NCI-H2029 (cell line): ENCODE measurements at places on chromosomes 7 and 10.

DNA sequence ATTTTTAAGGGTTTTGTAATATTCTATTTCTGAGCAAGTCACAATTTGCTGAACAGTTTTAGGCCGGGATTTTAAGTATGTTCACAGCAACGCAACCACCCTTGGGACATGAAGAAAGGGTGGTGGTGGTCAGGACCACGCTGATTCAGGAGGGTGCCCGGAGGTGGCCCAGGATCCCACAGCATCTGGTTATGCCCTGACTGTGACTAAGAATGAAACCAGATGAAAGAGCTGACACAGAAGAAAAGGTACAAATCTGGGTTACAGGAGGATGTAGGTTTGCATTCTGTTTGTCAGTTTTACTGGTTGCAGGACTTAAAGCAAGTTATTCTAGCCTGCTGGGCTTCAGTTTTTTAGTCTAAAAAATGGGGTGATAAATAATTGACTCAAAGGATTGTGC, 279.7 kb downstream of the CCSER2 start:
- DNase-seq, result no peak

DNA sequence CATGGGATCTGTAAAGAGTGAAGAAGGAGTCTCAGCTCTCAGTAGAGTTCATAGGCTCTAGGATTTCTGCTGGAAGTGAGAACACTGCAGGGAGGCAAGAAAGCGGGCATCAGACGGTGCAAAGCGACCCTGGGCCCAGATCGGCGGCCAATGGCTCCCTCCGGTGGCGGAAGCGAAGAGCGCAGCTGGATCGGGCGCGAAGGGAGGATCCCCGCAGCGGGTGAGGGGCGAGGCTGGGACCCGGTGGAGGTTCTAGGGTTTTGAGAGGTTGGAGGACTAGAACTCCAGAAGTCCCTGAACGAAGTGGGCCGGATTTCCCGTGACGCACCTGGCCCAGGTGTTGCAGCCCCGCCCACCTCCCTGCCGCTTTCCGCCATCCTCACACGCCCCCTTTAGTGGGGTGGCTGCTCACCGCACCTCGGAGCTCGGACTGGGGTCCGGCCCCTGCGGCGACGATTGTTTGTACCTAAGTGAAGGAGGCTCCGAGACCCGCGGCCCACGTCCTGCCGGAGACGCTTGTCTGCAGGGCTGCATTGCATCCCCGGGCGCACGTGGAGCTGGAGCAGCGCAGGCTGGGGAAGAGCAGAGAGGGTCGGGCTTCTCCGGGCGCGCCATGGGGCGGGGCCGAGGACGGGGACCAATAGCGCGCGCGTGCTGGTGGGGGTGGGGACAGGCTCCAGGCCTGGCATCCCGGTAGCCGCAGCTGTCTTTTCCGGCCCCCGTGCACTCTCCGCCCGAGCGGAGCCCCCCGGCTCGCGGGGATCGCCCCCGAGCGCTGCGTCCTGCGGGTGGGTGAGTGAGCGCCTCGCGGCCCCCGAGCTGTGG, at the start of gene SLC12A9:
TSS of gene SLC12A9 (plus strand) at position 666 of the 825 bp plus-strand sequence. CDS start 1,485 bp downstream, outside the sequence.
- DNase-seq, result peak; percentile 89

DNA sequence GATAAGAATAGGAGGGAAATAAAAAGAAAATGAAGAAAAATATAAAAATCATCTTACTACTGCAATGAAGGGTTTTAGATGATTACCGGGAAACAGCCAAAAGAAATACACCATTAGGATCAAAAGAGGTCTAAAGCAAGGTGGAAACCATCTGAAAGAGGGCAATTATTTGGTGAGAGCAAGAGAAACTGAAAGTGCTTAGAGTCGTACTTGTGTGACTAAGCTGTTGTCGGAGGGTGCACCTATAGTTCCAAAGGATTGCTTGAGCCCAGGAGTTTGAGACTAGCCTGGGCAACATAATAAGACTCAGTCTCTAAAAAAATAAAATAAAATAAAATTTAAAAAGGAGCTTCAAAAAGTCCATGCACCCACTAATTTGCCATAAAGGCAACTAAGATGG, 169.5 kb downstream of the DKK1 start:
- no peak for DNase-seq

DNA sequence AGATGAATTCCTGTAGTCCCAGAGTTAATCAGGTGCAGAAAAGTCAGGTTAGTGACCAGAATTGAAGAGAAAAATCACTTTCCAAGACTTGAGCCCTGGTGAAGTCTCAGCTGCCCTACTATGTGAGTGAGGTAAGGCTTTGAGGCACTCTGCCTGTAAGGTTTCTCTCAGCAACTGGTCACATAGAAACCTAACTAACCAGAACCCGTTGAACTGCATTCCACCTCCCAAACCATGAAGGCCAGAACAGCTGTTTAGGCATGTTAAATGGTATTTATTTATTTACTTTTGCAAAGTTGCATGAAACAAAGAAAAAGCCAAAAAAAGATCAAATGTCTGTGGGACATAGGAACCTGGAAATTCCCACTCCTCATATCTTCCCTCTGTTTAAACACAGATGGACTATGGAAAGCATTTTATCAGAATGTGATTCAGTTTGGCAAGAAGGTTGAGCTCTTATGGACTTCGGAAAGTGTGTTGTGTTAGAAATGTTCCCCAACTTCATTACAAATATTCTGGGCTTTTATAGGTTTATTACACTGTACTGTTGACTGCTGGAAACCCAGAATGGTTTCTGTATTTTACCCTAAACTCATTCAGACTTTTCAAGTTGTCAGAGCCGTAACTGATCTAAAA, 12.8 kb upstream of the GPR85 start:
- DNase-seq, result no peak

GRCh38 chr10:93701866-93702209, 554 bp downstream of the FRA10AC1 start:
- DNase-seq, result no peak

DNA sequence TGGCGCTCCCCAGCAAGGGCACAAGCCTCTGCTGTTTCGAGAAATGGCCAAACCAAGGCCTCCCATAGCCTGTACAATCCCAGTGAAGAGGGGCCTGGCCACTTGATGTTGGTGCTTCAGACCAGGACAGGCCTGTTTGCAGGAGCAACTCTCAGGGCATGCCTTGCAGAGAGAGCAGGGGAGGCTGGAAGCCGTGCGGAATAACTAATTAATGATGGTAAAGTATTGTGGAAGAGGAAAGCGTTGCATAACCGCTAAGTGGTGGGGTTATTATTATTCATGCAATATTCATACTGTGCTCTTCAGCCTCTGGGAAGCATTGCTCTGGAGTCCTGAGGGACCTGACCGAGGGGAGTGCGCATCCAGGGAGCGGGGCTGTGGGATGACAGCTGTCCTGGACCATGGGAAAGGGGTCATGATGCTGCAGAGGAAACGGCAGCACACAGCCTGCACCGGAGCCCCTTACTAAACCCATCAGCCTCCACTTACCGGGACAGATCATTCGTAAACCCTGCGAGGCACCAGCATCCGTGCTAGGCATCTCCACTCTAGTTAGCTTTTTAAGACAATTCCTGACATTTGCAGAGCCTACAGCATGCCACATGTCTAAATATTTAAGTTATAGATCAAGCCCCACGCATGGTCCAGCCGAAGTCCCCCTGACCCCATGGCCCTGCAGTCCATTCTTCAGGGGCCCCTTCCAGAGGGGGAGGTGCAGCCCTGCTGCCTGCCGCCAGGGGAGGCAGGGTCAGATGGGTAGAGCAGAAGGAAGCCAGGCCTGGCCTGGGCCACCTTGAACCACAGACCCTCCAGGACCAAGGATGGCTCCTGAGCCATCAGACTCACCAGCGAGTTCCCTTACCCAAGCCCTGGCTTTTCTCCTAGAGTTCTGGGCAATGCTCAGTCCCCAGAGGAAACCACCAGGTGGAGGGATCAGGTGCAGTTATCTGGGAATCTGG, 11.6 kb downstream of the TMEM273 start:
- DNase-seq, result no peak

GRCh38 chr10:120262857-120263547, 194.0 kb upstream of the PLPP4 start:
- DNase-seq, result no peak

GRCh38 chr7:158257001-158257400, 330.6 kb downstream of the PTPRN2 start:
- DNase-seq, result no peak

DNA sequence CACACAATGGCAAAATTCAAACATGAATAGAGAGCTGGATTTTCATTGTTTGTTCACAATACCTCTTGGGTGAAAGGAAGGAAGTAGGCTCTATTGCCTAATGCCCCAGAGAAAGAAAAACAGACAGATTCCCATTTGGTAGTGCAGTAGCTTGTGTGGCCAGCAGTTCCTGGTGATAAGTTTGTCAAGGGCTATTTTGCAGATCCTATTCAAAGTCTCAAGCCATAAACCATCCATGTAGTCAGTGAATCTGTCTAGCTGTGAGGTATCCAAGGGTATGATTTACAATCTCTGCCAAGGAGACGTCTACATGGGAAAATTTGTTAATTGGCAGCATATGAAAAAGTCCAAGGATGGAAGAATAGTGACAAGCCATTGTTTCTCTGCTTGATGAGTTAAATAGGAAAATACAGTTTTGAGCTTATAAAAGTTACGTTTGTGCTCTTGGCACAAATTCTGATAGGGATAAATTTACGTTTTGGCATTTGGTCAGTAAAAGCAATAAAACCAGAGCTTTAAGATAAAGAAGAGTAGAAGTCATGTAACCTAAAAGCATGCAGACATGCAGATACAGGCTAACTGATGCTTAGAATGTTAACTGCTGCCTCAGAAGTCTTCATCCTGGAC, 269.1 kb downstream of the GATA3 start:
- DNase-seq, result no peak

GRCh38 chr7:95246831-95247370, 77.4 kb downstream of the PON1 start:
- DNase-seq, result peak; percentile 66

DNA sequence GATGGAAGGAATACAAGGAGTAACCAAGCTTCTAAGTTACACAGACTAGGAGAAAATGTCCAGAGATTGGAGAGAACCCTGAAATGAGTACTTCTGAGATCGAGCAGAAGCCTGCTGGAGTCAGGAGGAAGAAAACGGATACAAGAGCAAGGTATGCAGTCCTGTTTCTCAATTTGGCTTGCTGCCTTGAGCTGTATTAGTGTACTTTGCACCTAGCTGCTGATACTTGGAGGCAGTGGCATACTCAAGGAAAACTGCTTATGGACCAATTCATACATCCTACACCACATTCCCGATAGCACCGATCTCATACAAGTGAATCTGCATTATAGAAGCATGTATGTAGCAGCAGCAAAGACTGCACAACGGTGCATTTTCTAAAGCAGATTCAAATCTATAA, 14.4 kb downstream of the PIP4K2A start:
- DNase-seq, result no peak

DNA sequence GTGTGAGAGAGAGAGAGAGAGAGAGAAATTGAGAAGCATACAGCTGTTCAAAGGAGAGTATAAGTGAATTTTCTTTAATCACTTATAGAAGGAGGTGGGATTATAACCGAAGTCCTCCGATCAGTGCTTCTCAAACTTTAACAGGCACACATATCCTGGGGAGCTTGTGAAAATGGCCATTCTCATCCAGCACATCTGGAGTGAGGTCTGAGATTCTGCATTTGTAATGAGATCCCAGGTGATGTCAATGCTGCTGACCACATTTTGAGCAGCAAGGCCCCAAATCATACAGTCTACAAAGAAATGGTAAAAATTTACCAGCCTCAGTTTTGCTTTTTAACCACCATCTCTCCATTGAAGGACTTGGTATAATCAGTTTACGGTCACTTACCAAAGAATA, 219.0 kb downstream of the PTEN start:
- DNase-seq, result no peak

DNA sequence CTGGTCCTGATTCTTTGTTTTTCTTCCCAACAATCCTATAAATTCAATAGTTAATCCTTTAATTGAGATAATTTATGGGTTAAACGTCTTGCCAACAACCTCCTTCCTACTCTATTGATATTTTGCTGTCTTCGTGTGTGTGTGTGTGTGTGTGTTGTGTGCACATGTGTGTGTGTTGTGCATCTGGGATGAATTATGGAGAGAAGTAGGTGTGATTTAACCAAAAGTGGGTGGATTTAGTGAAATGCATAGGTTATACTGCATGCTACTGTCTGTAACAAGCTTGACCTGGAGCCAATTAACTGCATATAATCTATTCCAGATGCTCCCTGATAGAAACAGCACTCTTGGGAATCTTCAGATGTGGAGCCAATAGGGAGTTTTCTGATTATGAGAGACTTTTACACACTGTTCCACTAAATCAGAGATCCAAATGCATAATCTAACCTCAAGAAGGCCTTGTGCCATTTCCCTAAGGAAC, 61.2 kb downstream of the SEMA3D start:
- no peak for DNase-seq

GRCh38 chr10:119270762-119271366, 63.5 kb downstream of the GRK5 start:
- no peak for DNase-seq

GRCh38 chr7:37198041-37198905, 250.4 kb downstream of the ELMO1 start:
- no peak for DNase-seq

DNA sequence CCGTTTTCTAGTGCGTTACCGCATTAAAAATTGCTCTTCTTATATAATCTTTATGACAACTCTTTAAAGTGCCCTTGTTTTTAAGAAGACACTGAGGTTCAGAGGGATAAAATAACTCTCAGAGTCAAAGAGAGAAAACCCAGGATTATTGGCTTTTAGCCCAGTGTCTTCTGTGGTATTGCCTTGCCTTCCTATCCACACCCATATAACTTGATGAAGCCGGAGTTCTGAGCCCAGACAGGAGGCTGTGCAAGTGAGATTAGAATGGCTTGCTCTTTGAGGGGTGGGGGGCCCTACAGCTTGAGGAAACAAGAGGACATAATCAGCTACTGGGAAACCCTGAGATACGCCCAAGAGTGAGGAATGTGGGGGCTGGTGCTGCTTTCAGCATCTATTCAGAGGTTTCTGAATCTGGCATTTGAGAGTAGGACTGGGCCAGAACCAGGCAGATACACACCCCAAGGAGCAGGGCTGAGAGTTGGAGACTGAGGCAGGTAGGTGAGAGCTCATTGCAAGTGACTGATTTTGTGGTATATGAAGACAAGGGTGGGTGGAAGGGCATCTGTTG, 2.3 kb downstream of the PRXL2A start:
- no peak for DNase-seq

DNA sequence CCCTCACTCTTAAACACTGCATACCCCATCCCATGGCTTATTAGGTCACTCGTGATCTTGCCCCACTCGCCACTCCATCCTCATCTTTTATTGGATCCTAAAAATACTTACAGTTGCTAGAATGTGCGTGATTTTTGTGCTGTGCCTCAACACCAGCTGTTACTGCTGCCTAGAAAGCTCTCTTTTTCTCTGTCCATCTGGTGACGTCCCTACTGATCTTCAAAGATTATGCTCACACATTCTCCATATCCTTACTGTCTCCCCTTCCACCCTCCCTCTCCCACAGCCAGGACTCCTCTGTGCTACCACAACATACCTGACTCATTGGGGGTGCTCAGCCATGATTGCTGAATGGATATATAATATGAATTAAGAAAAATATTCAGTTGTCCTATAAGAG, 42.0 kb downstream of the CDK6 start:
- no peak for DNase-seq

GRCh38 chr10:97512993-97513392, 14.3 kb downstream of the UBTD1 start:
- no peak for DNase-seq
